Mesenteric fat pad (tissue), 1 donor: ENCODE measurements at places on chromosomes 4 and X. TPM values are rescaled to one million over a fixed set of nuclear protein-coding genes. Genes with fewer than 3 reads are reported as not detected.
A peak's percentile ranks its signal among the peaks of the same experiment; 100 is the strongest.

Gene SORBS2
- total RNA-seq, result 17.5 TPM

DNA sequence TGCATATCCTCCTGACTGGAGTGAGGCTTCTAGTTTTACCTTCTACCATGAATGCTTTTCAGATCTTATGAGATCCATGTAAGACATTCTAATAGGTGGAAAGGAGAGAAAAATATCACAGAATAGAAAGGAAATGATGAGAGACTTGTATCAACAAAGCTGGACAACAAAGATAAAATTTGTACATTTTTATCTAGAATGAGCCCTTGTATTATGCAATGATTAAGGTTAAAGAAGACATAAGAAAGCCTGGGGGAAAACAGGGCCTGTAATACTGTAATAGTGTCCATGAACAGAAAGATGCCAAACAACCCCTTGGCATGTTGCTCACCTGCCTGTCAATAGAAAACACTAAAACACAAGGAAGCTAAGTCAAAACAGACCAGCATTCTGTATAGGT is 44.2 kb upstream of the SCRG1 start:
- DNase-seq, result no peak

GRCh38 chrX:363621-364375 is 22.9 kb downstream of the PPP2R3B start:
- DNase-seq, result no peak

Gene BEX2
- total RNA-seq, result not detected

DNA sequence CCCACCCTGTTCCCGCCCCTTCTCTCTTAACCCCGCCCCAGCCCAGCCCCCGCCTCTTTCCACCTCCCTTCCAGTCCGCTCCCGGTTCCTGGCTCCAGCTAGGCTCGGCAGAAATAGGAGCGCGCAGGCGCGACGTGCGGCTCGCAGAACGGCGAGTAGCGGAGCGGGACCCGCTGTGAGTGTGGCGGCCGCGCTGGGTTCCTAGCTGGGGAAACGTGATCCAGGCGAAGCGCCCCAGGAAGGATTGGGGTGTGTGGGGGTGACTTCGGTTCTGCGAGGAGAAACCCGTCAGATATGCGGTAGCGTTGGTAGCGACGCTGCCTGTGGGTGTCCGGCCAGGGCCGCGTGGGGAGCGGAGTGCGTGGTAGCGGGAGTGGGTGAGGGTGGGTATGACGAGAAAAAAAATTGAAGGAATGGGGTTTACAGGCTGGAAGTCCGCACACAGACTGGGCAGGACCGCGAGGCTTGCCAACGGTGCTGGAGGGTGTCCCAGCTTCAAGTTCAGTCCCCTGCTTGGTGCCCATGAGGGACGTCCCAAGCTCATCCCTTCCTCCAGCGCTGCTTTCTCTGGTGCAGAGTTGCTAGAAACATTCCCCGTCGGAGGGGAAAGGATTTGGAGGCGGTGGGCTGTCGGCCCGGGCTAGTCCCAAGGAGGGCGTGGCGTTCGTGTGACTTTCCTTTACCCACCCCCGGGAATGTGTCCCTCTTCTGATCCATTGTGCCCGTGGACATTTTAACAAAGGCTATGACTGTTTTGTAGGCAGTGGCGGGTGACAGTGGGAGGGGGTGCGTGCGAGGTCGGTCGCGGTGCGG is at the start of gene PRRG1:
Gene PRRG1 (plus strand): TSS at position 144 of the 813 bp plus-strand sequence. CDS start 56,886 bp downstream, outside the sequence.
- peak; percentile 92 for DNase-seq

DNA sequence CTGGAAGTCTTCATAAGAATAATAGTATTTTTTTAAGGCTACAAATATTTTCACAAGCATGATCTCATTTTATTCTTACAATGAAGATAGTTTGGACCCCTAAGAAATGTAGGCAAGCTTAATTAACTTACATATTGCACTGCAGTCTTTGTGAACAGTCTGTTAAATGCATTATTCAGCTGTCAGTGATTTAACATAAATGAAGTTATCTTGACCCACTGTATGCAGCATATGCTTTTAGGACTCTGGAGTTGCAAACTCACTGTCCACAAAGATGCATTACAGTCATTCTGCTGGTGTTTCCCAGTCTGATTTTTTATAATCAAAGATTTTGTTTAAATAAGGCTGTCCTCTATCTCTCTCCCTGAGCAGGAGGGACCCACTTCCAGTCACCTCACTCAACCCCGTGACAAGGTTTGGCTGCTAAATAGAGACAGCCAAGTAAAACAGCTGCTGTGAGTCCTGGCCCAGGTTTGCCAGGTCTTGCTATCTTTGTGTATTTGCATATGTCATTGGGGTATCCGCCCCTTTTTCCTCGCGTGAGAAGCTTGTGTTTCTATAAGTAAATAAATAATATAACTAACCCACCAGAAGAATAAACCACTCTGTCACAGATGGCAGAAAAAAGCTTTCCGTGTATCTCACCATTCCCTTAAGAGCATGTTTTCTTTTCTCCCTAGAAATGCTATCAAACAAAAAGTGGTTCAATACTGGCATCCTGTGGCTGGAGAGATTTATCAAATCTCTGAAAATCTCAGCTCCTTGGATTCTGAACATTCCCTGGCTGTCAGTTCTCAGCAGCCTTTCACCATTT is 67.0 kb downstream of the SLC7A11 start:
- DNase-seq, result no peak

- no peak for DNase-seq
Observed at GRCh38 chr4:189804894-189805293, 135.8 kb upstream of the FRG1 start.

DNA sequence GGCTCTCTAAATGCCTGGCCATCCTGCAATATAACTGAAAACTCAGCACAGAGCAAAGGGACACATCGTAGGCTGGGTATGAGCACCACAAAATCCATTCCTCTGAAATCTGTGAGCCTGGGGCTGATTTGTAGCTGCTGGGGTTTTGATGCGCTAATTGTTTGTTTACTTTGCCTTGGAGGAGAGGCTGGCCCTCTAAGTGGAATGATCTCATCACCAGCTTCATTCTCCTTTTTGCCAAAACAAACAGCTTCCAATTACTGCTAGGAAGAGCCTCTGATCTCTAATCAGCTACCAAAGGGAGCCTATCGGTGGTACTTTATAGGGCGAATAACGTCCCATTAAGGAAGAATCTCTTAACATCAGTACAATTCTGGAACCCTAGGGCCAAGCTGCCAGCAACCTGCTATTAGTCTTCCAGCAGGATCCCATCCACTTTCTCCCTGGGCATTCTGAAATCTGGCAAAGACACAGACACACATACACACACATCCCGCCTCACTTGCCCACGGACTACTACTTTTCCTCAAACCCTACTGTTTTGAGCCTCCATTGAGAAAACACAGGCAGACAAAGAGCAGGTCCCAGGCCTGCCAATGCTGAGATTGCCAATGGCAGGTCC is 5.8 kb downstream of the ANOS1 start:
- DNase-seq, result no peak

DNA sequence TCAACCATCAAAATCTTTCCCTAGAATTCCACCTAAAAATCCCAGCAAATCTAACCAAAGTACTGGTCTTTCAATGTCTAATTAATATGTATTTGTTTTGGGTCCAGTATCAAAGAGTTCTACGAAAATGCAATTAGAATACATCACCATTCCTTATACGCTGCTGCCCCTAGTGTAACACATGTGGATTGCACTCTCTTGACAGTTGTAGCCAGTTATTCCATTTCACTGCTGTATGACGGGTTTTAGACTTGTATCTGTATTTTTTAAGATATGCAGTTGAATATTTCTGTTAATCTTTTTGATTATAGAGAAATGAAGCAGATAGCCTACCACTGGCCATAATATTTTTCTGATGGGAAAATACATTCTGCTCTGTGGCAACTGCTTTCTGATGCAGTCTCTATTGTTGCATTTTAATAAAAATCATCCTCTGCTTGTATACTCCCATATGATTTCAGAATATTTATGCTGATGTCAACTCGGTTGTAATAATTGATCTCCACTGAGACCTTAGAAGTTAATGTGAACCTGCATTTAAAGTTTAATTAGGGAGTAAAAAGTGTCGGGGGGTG is 17.1 kb upstream of the PAGE2B start:
- DNase-seq, result no peak

Gene LRRC66
- 0.42 TPM for total RNA-seq

GRCh38 chr4:159174645-159175084 is 71.8 kb downstream of the RAPGEF2 start:
- DNase-seq, result no peak

Gene LAP3
- 110 TPM for total RNA-seq

GRCh38 chr4:172950990-172951389 is 217.6 kb upstream of the GALNT7 start:
- no peak for DNase-seq

DNA sequence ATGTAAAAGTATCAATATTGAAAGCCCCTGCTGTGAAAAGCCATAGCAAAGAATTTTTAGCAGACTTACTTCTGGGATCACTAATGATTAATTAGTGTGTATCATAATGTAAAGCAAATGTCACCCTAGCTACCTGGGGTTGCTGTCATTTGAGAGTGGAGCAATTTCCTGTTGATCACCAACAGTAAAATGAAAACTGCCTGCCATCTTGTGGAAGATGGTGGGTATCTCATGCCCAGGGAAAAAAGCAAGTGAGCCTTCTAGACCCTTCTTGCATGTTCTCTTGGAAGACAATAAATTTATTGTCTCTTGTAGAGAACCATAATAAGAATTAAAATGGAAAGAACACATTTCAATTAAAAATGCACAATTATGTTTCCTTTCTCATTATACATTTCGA is 360.2 kb downstream of the ZIC3 start:
- DNase-seq, result no peak

- DNase-seq, result no peak
Observed at GRCh38 chrX:132615391-132616131, 126.7 kb upstream of the MBNL3 start.
